Activated naive CD8-positive, alpha-beta T cell treated with anti-CD3 and anti-CD28 coated beads, Interleukin-2, amount 50 U/mL, for 16 hours (primary cell): ENCODE measurements at places on chromosomes 7 and 10.

DNA sequence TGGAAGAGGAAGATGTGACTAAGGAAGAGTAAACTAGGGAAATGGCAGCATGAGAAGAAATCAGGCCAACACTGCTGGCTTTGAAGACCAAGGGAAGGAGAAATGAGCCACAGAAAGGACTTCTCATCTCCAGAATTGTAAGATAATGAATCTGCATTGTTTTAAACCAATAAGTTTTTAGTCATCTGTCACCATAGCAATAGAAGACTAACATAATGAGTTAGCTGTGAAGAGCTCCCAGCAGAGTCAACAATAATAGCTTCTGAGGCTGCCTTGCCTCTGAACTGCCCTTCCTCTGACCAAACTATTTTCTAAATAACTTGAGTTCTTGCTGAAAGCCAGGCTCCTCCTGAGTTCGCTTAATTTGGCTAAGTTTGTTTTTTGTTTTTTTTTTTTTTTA lies 103.6 kb downstream of the CACNA2D1 start:
- no peak for DNase-seq

GRCh38 chr10:34954142-34954541 lies 136.0 kb downstream of the CUL2 start:
- no peak for DNase-seq

DNA sequence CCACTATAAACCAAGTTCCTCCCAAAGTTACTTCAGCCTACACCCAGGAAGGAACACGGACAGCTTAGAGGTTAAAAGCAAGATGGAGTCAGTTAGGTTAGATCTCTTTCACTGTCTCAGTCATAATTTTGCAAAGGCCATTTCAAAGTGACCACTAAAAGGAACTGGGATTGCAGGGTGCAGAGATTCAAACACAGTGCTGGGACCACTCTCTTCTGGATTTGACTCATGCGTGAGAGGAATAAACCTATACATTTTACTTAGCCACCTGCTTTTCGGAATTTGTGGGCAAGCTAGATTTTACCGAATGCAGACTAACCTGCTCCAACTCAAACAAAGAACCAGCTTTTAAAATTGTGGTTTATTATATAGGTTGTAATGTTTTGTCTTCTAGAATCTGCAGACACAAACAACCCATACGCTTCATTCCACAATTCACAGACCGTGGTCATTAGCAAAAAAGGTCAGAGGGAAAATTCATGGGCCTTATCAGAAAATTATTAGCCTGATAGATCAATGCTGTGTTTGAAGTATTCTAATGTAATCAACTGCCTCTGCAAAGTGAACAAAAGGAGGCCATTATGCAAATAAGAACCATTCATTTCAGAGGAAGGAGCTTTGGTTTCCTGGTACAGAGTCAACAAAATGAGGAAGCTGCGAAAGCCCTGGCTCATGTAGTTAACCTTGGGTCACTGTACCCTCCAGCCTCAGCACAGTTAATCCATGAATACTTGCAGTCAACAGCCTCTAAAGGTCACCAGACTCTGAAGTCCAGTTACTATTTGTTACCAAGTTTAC lies 342.7 kb upstream of the KLF6 start:
- DNase-seq, result no peak

DNA sequence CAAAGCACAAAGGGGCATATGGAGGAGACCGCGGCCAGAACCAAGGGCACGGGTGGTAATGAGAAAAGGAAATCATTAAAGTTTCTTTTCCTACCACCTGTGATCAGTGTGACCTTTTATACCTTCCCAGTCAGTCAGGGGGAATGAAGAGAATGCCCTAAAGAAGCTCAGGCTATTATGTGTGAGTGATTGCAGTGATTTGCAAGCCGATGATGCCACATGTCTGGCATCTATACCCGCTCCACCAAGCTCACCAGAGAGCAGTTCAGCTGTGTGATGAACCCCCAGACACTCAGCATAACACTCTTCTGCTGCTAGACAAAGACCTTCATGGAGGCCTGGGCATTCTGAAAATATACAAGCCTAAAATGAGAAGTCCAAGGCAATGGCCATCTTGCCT lies 106.2 kb upstream of the AGK start:
- no peak for DNase-seq

DNA sequence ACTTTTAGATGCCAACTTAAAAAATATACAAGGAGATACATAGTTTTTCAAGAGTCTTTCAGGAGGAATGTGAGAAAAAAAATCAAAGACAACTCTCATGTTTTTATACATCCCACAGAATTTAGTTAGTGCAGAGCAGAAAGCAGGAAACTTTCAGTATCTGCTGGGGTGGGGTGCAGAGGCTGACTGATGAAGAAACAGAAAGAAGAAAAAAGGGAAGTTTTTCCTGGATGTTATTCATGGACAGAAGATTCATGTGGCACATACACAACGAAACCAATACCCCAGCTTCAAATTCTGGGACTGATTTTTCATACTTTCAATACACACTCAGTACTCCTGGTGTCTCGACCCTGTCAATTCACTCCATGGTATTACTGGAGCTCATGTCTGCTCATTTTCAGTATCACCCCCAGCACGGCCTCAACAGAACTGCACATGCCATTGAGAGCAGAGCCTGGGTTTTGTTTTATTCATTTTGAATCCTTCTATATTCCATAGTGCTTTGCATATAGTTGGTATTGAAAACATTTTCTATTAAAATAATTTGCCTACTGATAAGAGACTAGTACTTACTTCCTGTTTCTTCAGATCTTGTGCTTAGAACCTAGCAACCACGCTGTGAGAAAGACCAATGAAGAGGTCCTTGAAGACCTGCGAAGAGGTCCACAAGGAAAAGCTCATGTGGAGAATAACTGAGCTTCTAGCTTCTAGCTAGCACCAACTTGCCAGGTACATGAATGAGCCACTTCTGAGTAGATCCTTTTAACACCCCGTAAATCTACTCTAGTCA lies 49.0 kb downstream of the NDUFB2 start:
- no peak for DNase-seq
